Tibial artery (tissue), 4 donors: ENCODE measurements at places on chromosomes 5 and 9.
A peak's percentile ranks its signal among the peaks of the same experiment; 100 is the strongest.

- peak; percentile 60 for DNase-seq
Measured at GRCh38 chr5:57172466-57173318, 1.2 kb upstream of the GPBP1 start.

DNA sequence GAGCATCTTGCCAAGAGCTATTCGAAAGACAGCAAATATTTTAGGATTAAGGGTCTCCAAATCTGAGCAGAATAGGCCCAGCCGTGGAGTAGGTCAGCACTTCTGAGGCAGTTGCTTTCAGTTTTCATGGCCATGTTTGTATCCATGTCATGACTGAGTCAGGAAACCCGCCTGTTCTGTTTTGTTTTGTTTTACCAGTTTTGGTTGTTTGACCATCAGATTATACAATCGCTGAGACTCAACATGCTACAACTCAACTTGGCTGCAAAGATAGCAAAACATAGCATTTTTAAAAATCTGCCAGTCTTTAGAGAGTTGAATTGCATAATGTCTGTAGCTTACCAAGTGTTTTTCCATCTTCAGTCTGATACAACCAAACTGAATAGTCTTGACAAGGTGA, 185.1 kb upstream of the ZNF462 start:
- no peak for DNase-seq

GRCh38 chr5:57676222-57677098, 193.8 kb upstream of the ACTBL2 start:
- no peak for DNase-seq

- peak; percentile 81 for DNase-seq
Measured at GRCh38 chr5:138032028-138032571, 779 bp downstream of the FAM13B start.

GRCh38 chr5:157747766-157748700, 4.5 kb downstream of the LSM11 start:
- DNase-seq = no peak

DNA sequence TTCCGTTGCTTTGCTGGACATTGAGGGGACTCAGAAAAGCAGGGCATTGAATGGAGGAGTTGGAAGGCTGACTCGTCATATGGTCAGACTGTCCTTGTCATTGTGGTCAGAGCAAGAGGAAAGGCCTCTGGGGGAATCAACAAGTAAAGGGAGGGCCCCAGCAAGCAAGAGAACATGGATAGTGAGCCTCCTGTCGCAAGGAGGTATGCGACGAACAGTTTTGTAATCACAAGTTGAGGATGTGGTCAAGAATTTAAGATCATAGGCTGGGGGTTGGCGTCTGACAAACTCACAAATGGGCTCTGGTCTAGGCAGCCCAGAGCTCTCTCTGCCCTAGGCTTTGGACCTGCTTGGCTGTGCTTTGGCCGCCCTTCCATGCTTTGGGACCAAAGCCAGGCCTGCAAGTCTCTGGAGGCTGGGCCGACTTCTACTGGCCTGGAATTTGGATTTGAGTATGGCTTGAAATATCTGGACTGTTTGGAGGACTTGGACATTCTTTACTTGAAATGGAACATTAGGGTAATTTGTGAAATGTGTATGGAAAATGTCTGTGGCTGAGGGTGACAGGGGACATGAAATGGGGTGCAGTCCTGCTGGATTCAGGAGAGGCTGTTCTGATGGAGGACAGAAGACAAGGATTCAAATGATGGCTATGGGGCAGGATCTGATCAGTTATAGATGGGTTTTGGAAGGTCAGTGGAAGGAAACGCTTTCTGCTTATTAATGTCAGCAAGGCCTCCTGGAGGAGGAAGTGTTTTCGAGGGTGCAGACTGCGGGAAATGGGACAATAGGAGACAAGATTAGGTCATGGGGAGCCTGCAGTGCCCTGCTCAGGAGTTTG, 19.2 kb upstream of the NDST1 start:
- DNase-seq = peak; percentile 92

GRCh38 chr5:113140837-113141671, 164.5 kb downstream of the DCP2 start:
- peak; percentile 59 for DNase-seq

DNA sequence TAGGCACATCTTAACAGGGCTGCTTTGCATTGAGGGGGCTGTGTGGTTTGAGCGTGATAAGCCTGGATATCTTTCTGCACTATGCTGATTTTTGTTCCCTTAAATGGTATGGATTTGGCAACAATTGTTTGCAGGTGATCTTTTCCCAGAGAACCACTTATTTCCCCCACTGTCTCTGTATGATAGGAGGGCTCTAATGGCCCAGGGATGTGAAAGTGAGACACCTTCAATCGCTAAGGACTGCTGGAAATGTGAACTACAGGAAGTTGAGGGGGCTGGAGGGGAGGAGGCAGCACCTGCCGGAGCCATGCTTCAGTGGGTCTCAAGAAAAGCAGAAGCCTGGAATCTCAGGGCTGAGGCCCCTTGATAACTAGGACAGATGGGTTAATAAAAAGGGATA, 29.4 kb downstream of the SYK start:
- no peak for DNase-seq

DNA sequence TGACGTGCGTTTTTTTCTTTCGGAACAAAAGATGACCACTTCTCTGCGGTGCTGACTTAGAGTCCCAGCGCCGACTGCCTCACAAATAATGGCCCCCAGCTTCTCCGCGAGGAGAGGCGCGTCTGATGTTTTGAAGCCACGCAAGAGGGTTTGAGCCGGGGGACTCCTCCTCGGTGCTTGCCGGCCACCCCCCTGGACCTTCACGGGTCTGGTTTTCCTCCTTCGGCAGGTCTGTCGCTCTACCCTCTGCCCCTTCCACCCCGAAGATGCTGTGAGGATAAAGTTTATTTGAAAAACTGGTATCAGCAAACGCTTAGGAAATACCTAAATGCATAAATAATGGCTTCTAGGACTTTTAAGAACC, 584 bp downstream of the USP20 start:
- no peak for DNase-seq

- no peak for DNase-seq
Measured at GRCh38 chr5:127492854-127493738, 24.3 kb upstream of the PRRC1 start.

- DNase-seq = no peak
Measured at GRCh38 chr9:125235804-125236519, 5.2 kb downstream of the HSPA5 start.

GRCh38 chr5:125257997-125258396, 511.6 kb upstream of the ZNF608 start:
- DNase-seq = no peak

GRCh38 chr9:106916466-106917235, 53.7 kb downstream of the ZNF462 start:
- no peak for DNase-seq

DNA sequence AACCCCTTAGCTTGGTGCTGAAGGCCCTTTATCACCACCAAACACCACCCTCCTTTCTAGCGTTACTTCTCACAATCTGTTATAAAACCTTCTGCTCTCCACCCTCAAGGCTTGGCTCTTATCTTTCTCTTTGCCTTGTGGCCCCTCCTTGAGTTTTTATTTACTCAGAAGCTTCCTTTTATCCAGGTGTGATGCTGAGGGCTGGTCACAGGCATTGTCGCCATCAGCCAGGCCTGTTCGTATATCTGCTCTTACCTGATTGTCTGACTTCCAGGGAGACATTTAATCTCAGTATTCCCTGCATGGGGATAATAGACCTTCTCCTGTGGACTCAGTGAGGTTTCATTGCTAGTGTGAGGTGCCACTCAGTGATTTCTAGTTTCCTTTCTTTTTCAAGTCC, 34.2 kb downstream of the MEGF10 start:
- DNase-seq = no peak

GRCh38 chr5:116137544-116138378, 52.9 kb downstream of the COMMD10 start:
- no peak for DNase-seq

- DNase-seq = peak; percentile 76
Measured at GRCh38 chr9:135958485-135958884, 2.7 kb downstream of the UBAC1 start.

GRCh38 chr5:122182491-122182921, 53.2 kb downstream of the ZNF474 start:
- no peak for DNase-seq

DNA sequence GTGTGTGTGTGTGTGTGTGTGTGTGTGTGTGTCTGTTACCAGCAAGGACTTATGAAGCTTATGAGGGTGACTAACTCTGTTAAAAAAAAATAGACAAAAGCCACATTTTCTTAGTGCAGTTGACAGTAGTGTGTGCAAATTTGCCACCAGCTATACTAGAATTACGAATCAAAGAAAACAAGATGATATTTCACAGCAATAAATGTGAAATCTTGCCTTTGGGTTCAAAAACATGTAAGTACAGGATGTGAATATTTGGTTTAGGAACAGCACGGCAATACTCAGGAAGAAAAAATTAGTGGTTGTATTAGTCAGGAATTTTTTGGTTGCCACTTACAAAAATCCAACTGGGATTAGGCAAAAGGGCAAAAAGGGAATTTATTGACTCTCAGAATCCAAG, 117.4 kb downstream of the NPR3 start:
- no peak for DNase-seq

GRCh38 chr9:136996361-136997292, at the start of gene CLIC3:
Gene CLIC3, minus strand, starts transcription at chr9:136996568. Its CDS starts 25 bp downstream, at chr9:136996543.
- DNase-seq = no peak

DNA sequence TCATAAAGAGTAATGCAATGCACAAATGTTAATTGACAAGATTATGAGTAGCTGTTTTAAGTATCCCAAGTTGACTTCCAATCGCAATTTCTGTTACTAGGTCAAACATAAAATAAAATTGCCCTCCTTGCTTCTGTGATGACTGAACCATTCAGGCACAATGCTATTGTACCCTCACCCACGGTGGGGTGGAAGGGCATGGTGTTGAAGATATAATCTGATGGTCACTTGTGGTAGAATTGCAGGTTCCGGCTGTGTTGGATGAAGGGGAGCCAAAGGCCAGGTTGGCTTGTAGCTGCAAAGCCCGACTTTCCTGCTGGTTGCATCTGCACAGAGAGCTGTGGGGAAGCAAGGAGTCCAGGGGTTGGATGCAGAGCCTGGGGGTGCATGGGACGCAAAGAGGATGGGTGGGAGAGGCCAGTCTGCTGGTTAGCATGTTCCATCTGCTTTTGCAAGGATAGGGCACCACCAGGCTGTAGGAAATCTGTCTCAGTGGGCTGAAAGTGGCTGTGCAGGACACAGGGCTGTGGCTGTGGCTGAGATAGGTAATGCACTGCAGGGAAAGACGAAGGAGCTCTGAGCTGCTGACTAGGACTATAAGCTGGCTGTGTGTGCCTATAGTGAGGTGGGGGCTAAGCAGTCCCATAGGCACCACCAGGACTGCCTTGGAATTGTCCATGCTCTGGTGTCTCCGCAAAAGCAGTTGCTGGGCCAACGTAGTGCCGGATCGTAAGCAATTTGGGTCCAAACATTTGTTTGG, 31.5 kb upstream of the PUM3 start:
- no peak for DNase-seq

DNA sequence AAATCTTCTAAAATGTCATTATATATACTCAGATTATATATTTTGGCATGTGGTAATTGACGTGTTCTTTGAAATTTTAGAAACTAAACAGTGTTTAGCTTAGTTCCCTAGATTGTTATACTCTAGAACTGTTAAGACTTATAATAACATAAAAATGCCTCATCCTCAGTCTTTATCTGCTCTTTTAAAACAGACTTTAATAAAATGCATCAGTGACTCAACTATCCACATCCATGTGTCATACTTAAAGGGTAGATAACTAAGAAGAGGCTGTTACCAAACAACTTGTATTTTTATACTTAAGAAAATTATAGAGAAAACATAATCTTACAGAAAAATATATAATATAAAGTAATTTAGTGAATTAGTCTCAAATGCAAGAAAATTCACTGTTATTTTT, 15.2 kb downstream of the NFIL3 start:
- DNase-seq = no peak

DNA sequence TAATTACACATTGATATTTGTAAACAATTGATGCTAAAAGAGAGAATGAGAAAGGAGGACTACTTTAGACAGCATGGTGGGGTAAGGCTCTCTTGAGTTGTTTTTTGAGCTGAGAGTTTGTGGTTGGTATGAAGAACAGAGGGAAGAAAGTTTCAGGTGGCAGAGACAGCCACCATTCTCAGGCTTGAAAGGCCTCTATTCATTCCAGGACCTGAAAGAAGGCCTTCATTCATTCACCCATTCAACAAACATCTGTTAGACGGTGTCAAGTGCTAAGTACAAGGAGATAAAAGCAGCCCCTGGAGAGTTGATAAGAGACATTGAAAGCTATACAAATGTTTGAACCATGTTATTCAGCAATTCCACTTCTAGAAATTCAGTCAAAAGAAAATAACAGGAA, 21.7 kb upstream of the ADAM19 start:
- no peak for DNase-seq

GRCh38 chr5:160651692-160652645, 200.0 kb downstream of the ATP10B start:
- DNase-seq = no peak

- DNase-seq = no peak
Measured at GRCh38 chr5:5374009-5374715, 48.3 kb upstream of the ICE1 start.

DNA sequence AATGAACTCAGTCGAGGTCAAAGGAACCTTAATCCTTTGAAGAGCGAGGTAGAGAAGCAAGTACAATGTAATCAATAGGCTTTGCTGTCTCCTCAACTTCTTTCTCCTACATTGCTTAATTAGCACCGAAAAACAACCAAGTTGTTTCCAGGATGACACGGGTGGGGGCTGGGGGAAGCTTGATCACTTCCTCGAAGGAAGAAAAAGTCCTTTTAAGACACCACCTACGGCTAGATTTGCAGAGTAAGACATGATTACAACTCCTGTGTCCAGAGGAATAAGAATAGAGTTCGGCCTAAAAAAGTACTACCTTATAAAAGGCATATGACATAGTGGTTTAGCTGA, 811 bp upstream of the ARRDC3 start:
- DNase-seq = peak; percentile 30

GRCh38 chr9:21837501-21837900, 35.1 kb downstream of the MTAP start:
- no peak for DNase-seq

- no peak for DNase-seq
Measured at GRCh38 chr9:126114409-126114760, 212.2 kb upstream of the MVB12B start.

GRCh38 chr9:135340726-135341475, 138.7 kb upstream of the PPP1R26 start:
- DNase-seq = no peak

GRCh38 chr5:76489877-76490688, 87.0 kb downstream of the IQGAP2 start:
- no peak for DNase-seq

- no peak for DNase-seq
Measured at GRCh38 chr9:129650680-129651235, 8.8 kb upstream of the ASB6 start.

DNA sequence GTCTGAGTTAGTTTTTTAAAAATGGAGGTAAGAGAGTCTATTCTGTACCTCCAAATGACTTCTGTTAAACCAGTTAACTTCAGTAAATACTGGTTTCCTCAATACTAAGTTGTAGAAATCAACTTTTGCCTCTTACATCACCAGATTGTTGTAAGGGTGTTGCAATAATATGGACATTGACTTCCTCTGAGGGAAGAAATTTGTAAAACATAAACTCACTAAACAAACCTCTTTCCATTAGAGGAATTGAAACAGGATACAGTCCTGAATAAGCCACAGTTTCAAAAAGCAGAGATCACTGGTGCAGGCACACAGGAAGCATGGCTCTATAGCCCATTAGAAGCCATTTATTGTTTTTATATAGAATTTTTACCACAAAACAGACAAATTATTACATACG, 32.7 kb upstream of the SLCO6A1 start:
- DNase-seq = no peak
